GM12865 (cell line): ENCODE measurements at places on chromosomes 2 and 18.

DNA sequence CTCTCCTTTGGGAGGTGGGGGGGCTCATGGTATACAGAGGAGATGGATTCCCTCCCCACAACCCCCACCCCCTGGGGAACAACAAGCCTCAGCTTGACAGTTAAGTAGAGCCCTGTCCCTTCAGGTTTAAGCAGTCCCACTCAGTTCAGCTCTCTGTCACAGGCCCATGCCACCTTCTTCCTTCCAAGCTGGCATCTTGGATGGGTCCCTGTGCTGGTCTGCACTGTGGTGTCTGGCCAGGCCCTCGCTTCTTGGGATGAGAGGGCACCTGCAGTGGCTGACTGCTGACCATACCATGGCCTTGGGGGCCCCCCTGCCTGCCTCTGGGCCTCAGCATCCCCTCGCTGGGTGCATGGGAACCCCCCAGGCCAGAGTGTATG is 20.4 kb upstream of the GPR17 start:
- no peak for DNase-seq

GRCh38 chr2:16334886-16335603 is 330.6 kb downstream of the CYRIA start:
- DNase-seq = no peak

DNA sequence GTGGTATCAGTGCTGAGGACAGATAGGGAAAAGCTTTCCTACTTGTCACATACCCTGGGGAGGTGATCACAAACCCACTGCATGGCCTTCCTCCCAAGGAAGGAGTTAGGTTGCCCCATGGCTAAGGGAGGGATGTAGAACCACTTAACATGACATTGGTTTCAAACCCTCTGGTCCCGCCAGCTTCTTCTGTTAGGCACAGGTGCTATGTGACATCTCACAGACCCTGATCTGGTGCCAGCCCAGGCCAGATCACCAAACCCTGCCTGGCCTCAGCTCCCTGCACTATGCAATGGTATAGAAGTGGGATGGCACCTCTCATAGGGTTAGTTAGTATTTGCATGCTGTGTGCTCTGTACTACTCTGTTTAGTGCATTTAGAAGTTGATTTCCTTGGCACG is 58.0 kb downstream of the TCF7L1 start:
- DNase-seq = no peak

DNA sequence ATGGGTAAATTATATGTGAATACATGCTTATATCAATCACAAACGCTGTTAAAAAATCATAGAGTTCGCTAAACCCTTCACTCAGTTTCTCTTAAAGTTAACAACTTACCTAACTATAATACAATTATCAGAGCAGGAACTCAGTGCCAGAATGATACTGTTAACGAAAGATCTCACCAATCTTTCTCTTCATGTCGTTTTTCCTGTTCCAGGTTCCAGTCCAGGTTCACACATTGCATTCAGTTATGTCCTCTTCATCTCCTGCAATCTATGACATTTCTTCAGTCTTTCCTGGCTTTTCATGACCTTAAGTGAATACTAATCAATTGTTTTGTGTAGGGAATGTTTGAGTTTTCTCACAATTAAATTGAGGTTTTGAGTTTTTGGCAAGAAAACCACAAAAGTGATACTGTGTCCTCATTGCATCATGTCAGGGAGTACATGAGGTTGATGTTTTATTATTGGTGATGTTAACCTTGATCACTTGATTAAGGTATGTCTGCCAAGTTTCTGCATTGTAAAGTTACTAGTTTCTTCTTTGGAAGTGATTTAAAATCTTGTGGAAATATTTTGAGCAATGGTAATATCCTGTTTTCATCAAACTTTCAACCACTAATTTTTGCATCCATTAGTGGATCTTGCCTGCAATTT is 131.9 kb downstream of the ESCO1 start:
- DNase-seq = no peak

GRCh38 chr2:199950396-199950795 is 4.9 kb downstream of the TYW5 start:
- no peak for DNase-seq

DNA sequence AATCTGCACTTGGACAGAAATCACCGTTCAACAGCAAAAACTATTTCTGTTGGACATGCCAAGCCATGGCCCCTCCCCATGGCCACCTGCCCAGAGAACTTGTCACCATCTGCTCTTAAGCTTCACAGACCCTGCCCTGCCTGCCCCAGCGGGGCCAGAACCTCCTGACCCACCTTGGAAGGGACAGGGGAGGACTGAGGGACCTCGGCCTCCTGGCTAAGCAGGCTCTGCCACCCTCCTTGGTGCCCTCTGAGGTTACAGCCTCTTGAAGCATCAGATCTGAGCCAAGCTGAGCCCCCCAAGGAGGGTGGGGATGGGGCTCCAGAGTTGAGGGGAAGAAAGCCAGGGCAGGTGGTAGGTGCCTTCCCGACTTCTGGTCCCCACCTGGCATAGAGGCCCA is 6.5 kb downstream of the TEX261 start:
- no peak for DNase-seq

DNA sequence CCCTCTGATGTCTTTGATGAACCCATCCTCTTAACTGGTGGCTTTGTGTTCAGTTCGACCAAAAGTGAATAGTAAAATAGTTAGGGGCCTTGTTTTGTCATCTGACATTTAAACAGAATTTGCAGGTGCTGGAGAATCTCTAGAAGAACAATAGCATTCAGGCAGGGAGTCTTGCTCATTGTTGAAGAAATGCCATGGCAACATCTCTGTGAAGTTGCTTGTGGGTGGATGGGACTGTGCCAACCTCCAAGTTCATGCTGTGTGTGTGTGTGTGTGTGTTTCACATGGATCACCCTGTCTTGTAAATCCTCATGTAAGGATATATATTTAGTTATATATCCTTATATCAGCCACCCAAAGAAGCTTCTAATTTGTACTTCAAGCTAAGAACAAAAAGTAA is 66.7 kb downstream of the SKA1 start:
- no peak for DNase-seq

DNA sequence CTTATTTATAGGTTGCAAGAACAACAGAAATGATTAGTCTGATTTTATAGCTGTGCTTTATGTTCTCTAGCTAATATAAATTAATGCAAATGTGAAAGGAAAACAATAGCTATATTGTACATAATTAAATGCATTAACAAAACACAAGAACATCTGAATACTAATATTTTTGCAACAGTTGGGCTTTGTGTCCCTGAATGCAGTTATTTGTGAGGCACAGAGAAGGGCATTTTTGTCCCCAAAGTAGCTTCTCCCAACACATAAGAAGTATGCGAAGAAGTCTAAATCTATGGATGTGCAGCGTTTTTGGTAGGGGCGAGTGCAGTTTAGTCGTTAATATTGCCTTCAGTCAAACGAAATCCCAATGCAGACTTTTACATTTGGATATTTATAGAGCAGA is 110.0 kb downstream of the MBP start:
- DNase-seq = no peak

DNA sequence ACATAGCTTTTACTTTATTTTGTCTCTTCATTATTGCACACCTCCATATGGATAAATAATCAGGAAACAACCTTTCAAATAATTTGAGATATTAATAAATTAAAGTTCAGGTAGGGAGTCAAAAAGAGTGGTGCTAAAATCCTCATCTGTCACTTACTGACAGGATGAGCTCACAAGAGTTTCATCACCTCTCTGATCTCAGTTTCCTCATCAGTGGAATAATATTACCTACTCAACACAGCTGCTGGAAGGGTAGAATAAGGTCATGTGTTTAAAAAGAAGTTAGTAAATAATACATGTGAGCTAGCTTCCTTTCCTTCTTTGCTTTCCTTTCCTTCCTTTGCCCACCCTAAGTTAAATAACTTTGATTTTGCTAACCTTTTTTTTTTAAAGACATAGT is 61.9 kb downstream of the RDH14 start:
- DNase-seq = no peak

DNA sequence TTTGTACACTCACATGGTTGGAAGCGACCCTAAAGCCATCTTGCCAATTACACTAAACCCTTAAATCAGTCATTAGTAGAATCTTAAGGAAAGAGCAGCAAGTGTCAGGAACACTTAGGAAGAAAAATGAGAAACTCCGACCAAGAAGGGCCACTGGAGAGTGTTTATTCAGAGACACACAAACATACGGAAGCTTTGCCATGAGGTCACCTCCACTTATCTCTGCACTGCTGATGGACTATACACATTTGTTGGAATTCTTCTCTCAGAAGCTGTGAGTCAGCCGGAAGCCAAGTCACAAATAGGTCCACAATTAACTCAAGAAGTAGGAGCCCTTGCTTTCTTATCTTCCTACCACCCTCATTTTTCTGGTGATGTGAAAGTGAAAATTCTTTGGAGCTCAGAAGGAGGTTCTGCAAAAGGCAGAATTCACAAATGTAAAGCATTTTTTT is 21.6 kb downstream of the BMP10 start:
- no peak for DNase-seq

DNA sequence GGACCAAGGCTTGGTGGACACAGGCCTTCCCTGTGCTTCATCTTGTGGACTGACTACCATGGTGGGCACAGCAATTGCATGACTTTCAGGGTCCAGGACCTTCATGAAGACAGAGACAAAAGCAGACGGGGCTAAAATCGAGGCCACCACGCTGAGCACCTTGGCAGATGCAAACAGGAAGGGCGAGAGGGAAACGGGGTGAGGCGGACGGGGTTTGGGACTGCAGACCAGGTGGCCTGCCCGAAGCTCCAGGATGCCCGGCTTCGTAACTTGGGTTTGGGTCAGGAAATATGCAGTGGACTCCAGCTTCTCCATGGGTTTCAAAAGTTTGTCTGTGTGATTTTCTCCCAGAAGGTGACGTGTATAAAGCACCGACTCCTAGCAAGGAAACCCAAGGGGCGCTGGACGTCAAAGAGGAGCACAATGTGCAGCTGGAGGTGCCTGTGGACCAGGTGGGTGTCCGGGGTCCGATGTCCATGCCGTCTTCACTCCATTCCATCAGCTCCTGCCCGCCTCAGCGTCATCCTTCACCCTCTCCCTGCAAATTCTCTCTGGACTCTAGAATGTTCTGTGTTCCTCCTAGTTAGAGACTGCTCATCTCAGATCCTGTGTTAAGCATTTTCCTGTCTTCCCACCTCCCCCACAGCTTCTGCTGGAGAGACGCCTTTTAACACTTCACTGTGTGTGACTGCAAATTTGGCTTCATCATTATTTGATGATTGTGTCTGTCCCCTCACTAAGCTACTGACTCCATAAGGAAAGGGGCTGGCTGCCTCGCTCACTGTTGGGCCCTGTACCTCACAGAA is 65.8 kb downstream of the DCDC2C start:
- no peak for DNase-seq

- no peak for DNase-seq
Measured at GRCh38 chr2:13093416-13093991, 376.8 kb downstream of the TRIB2 start.

- DNase-seq = no peak
Measured at GRCh38 chr2:134301099-134301927, 47.4 kb downstream of the MGAT5 start.

- DNase-seq = no peak
Measured at GRCh38 chr18:36503477-36503876, 206.0 kb downstream of the FHOD3 start.

GRCh38 chr18:76937597-76937996 is 115.2 kb downstream of the ZNF236 start:
- DNase-seq = no peak
